Stimulated activated CD8-positive, alpha-beta memory T cell treated with anti-CD3 and anti-CD28 coated beads, Interleukin-15, amount 100 ng/mL, for 24 hours (primary cell): ENCODE measurements at places on chromosomes 5 and 9.

DNA sequence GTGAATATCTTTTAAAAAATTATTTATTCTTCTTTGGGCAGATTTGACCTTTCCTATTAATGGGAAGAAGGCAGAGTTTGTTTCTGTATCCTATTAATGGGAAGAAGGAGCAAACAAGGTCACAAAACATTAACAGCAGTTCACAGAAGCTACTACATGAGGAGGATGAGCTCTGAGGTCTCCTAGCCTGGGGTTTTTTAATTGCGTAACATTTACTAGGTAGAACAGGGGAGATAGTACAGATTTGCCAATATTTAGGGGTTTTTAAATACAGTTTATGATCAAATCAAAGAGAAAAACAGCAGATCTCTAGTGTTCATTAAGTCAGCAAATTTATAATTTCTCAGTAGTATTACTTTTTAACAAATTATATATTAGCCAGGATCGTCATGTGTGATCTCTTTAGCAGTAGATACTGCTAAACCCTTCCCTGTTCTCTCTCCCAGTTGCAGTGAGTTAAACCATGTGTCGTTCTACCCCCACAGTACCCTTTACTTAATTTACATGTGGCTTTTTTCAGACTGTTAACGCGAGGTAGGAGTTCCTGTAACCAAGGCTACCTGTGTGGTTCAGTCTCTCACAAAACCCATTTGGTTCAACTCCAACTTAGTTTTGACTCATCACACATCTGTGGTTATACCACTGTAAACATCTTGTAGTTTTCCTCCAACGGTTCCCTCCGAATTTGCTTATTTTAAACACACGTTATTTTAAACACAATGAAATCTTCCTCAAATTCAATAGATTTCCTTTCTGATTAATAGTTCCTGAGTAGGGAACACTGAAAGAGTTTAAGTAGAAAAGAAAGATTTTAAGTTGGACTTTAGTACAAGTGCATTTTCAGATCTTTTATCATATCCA lies 13.3 kb downstream of the SLC25A46 start:
- no peak for DNase-seq

DNA sequence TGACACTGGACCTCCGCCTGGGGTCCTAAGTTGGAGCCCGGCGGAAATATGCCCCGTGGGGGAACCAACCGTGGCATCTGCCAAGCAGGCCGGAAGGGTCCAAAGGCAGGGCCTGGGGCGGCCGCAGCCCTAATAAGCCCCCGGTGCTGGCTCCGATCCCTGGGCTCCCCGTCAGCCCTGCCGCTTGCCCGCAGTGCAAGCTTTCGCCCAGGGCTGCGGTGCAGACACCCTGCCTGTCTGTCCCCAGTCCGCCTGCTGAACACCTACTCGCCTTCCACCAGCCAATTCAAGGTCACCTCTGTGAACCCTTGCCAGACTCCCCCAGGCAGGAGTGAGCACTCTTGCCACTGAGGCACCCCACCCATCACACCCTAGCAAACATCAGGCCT lies 502 bp upstream of the PTGR1 start:
- DNase-seq: no peak

DNA sequence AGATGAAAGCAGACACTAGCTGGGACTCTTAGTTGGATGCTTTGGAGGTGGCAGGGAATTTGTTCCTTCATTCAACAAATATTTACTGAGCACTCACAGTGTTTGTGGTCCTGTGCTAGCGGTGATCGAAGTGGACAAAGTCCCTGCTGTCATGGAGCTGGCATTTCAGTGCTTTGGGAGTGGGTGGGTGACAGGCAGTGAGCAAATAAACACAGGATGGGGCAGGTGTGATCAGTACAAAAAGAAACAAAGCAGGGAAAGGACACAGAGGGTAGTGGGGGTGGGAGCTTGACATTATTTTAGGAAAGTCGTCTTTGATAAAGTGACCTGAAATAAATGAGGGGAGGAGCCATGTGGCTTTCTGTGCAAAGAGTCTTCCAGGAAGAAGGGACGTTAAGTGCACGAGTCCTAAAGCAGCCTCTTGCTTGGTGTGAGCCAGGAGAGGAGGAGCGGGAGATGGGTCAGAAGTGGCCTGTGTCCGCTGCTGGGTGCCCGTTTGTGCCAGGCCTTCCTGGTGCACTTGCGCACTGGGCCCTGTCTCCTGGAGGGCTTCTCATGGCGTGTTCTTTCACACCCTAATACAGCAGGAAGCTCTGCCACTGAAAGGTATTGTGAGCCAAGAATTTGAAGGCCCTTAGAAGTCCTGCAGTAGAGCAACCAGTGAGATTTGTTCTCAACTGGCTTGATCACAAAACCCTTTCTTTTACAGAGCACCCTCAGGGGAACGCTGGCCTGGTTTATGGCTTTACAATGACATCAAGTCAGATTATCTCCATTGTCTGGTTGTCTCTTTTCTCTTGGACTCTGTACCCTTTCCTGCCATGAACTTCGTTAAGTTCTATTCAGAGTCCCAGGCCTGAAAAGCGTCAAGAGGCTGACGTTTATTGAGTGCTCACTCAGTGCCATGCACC lies 14.8 kb downstream of the NDST1 start:
- DNase-seq: no peak

DNA sequence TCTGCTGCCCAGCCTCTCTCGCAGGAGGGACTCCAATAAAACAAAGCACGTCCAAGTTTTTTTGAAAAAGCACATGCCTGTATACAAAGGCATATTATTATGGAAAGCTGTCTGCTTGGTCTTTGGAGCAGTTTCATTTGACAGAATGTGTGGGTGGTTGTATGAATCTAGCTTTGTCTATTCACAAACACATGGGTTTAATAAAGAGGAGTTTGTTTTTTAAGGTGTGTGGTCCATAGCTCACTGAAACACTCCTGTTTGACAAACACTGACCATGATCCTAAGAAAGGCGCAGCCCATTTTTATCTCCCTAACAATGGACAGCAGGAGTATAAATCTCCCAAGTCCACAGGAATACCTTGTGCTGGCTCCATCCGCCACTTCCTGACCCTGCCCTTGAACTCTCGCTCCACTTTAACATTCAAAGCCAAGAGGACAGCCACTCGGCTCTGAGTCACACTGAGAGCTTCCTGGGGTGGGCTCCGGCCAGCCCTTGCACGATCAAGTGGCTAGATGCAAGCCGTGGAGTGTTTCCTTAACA lies 371.9 kb downstream of the EBF1 start:
- DNase-seq: no peak

GRCh38 chr5:108184940-108185339 lies 197.0 kb downstream of the FBXL17 start:
- DNase-seq: no peak

DNA sequence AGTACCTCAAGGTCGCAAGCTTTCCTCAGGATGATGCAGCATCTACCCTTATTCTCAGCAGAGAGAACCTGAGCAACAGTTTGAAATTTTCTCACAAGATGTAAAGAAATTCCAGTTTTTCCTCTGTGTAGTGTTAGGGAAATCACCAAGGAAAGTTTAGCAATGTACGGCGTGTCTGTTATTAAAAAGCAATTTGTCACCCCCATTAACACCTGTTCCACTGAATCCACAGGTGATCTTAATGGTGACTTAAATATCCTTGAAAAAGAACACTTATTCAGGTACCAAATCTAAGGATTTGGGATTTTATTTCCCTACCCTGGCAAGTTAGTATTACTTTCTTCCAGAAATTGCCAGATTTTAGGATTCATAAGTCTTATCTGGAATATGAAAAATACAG lies 77.9 kb upstream of the ATP10B start:
- DNase-seq: no peak

- no peak for DNase-seq
These were observed 9.5 kb downstream of the LPCAT1 start for GRCh38 chr5:1514027-1514818.

GRCh38 chr5:107424491-107424890 lies 246.2 kb downstream of the EFNA5 start:
- DNase-seq: no peak

- no peak for DNase-seq
These were observed 9.6 kb downstream of the GPX3 start for GRCh38 chr5:151030056-151030336.

DNA sequence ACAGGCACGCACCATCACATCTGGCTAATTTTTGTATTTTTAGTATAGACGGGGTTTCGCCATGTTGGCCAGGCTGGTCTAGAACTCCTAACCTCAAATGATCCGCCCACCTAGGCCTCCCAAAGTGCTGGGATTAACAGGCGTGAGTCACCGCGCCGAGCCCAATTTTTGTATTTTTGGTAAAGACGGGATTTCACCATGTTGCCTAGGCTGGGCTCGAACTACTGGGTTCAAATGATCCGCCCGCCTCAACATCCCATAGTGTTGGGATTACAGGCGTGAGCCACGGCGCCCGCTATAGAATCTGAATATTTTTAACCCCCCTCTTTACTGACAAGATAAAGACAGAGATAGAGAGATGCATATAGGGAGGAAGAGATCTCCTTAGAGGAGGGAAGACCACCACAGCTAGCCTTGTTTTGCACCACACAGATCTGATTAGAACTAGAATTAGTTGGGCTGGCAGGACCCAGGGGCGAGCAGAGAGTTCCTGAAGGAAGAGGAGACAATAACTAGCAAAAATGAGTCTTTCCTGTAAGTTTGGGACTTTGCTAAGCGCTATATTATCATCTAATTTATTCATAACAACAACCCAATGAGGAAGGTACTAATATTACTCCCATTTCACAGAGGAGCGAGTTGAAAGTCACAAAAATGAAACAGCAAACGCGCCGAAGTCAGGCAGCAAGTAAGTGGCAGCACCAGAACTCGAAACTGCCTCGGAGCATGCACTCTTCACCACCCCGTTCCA lies 1.5 kb upstream of the ANKHD1 start:
- DNase-seq: no peak

DNA sequence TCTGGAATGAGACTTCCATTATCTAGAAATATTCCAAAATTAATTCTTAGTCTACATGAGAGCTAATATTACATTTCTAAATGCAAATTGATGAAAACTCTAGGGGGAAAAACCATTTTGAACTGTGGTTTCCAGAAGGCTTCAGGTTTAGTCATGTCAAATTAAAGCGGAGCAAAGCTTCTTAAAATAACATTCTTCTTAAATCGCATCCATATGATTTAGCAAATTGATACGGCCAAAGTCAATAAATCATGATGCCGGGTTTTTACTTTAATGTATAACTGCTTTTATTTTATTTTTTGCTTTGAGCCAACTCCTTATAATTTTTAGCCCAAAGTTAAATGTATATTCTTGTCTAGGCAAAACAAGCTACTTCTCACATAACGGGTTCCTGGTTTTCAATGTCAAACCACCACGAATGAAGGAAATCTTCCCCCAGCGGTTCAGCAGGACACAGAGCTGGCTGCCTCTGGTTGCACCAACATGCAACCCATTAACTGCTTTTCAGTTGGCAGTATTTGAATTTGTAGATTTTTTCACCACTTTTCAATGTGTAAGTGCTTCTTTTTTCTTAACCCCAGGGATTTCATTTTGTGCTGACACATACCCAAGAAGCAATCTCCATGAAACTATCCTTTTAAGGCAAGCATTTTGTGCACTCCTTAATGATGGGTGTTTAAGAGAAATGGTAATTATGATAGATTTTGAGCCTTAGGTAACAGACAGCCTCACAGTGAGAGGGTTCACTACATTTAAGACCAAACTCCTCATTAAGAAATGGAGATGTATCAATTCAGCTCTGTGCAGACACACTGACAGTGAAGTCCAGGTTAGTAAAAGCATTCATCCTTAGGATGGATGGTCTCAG lies 35.5 kb downstream of the EFNA5 start:
- DNase-seq: no peak

- no peak for DNase-seq
These were observed 143.6 kb upstream of the EFNA5 start for GRCh38 chr5:107814183-107814827.

DNA sequence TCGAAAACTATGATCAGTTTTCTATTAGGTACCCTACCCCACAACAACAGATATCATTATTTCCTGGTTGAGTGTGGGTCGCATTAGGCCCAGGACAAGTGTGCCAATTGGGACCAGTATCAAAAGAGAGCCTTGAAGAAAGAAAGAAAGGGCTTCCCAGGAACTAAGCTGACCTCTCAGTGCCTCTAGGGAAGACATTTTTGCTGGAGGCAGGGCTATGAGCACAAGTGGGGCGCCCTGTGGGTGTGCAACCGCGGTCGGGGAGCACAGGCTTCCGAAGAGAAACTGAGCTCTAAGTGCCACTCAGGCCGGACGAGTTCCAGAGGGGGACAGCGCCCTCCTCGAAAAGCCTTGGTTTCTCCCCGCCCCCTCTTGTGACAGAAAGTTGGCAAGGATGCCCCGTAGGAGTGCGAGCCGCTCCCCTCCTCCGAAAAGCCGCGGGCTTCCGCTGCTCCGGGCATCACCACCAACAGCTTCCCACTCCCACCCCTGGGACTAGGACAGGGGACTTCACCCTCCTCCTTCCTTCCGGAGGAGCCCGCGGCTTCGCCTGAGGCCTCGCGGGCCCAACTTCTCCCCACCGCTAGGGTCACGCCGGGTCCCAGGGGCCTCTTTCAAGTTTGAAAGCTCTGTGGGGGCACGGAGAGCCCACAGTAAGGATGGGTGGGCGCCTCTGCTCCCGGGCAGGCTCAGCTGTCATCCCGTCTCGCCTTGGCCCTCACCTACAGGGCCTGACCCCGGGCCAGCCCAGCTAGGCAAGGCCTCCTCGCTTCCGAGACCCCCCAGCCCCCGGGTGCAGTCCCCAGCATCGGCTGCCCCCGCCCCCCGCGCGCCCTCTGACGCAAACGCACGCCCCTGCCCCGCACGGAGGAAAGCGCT lies 2.0 kb downstream of the NR2F1-AS1 start:
- DNase-seq: no peak

- no peak for DNase-seq
These were observed 59.4 kb upstream of the CAST start for GRCh38 chr5:96602776-96603175.

GRCh38 chr5:43332401-43332800 lies 19.2 kb upstream of the HMGCS1 start:
- no peak for DNase-seq

DNA sequence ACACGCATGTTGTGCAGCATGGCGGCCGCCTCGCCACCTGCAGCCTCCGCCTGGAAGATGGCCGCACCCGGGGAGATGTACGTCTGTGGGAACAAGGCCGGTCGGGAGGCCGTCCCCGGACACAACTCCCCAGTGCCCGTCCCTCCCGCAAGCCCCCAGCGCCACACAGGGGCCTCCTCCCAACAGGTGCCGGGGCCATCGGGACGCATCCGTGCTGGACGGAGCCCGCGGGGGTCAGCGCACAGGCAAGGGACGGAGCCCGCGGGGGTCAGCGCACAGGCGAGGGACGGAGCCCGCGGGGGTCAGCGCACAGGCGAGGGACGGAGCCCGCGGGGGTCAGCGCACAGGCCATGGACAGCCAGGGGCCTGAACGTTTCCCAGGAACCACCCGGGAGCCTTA lies 26.5 kb downstream of the SLC12A7 start:
- no peak for DNase-seq

GRCh38 chr9:38286357-38286756 lies 106.1 kb upstream of the ALDH1B1 start:
- DNase-seq: no peak

- no peak for DNase-seq
These were observed 626.4 kb upstream of the NUDT12 start for GRCh38 chr5:104189031-104189430.
